ENCODE measurements at places on chromosomes 7 and 10. TPM values are rescaled to one million over a fixed set of nuclear protein-coding genes. Genes with fewer than 3 reads are reported as not detected.

AGBL3 gene
- total RNA-seq = 5.5 TPM

PPP1R17 gene
- total RNA-seq = 1.2 TPM

PGAM2 gene
- total RNA-seq = 2.4 TPM

TMEM72 gene
- not detected for total RNA-seq

FAM107B gene
- 45.9 TPM for total RNA-seq

PLEKHA1 gene
- 21.7 TPM for total RNA-seq

POU6F2 gene
- 7.6 TPM for total RNA-seq

All from neural crest cell (in vitro differentiated cells).